Fibroblast of lung (primary cell): ENCODE measurements at places on chromosomes 16 and 17. TPM values are rescaled to one million over a fixed set of nuclear protein-coding genes. Genes with fewer than 3 reads are reported as not detected.
A peak's percentile ranks its signal among the peaks of the same experiment; 100 is the strongest.

- no peak for DNase-seq
These were observed 139.6 kb downstream of the CDK5R1 start for GRCh38 chr17:32626379-32626791.

DNA sequence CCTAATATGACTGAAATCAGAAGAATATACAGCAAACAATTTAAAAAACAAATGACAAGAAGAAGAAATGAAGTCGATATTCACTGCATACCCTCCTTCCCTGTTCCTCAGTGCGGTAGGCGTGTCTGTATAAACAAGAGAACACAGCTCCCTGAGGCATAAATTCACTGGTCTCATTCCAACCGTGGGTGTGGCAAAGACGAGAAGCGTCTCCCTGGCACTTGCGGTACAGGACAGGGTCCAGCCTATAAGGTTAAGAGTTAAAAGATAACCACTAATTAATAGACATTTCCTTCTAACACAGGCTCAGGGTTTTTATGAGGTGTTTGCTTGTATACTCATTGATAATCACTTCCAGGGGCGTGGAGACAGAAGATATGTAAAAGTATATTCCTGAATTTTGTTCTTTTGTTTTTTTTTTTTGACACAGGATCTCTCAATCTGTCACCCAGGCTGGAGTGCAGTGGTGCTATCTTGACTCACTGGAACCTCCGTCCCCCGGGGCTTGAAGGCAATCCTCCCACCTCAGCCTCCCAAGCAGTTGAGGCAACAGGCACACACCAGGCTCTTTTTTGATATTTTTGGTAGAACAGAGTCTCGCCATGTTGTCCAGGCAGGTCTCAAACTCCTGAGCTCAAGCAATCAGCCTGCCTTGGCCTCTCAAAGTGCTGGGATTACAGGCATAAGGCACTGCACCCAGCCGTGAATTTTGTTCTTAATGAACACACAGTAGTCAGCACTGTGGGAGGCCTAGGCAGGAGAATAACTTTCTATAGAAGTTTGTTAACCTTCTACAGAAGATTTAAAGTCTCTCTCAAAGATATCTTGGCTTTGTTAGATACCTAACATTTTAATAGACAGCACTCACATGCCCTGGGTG lies 59.1 kb upstream of the CLEC18B start:
- peak; percentile 50 for DNase-seq

DNA sequence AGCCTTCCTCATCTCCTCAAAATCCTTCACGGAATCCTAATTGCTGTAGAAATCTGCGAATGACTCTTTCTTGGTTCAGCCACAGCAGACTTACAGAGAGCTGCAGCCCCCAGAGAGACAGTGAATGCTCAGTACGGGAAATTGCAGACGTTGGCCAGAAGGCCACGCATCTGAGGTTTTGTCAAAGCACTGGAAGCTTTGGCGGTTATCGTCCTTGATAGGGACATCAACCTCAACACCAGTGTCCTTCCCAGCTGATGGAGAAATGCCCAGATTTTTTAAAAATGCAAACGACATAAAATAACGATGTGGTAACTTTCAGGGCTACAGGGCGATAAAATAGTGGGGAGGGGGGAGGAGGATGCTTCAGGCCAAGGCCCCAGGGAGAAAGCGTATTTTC lies 166.6 kb upstream of the CIBAR2 start:
- DNase-seq: no peak

OTOA gene
- 0.17 TPM in 1 of 2 replicates, not detected in the other for total RNA-seq

PAGR1 gene
- total RNA-seq: 10.7 and 12.1 TPM in 2 replicates
